PC-3 (cell line): ENCODE measurements at places on chromosomes 2 and 18. TPM values are rescaled to one million over a fixed set of nuclear protein-coding genes. Genes with fewer than 3 reads are reported as not detected.
A peak's percentile ranks its signal among the peaks of the same experiment; 100 is the strongest.

The CYP26B1 gene
- 1.6 and 3.9 TPM in 2 replicates for total RNA-seq

DNA sequence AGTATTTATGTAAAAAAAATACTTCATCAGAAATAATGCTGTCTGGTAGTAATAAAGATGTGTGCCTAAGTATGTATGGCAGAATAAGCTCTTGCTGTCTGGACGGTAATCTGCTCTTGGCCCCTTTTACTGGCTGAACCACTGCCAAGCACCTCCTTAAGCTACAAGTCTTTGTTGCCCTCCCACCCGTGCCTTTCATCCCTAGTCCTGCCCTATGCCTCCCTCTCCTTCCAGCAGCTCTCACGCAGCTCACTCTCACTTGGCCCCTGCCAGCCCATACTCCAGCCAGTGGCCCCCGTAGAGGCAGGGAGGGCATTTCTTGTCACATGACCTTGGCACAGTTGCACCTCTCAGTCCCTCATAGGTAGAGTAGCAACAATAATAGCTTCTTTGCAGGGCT, 54.5 kb upstream of the NPAS2 start:
- DNase-seq, result no peak

DNA sequence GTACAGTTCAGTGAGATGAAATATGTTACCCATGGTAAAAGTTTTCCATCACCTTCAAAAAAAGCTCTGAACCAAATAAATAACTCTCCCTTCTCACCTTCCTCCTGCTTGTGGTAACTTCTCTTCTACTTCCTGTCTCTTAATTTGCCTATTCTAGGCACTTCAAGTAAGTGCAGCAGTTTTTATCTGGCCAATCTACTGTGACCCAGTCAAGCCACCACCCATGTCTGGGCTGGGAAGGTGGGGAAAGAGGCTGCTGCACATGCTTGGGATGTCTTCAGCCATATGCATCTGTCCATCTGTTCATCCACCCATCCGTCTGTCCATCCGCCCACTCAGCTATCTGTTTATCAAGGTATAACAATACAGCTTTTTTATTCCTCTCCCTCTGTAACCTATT, 31.6 kb downstream of the ZNF532 start:
- DNase-seq, result no peak

DNA sequence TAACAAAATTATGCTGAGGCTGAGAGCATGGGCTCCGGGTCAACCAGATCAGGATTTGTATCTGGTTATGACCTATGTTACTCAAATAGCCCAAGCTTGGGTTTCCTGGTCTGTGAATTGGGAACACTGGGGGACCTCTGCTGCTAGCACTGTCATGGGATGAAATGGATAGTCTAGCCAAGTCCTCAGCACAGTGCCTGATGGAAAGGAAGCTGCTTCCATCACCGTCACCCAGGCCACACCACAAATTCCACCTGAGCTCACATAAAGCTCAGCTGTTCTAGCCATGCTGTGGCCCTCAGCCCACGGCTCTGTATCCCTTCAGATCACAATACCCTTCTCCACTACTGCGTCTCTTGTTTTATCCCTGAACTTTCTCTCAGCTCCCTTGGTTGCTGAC, 179.6 kb upstream of the SP5 start:
- no peak for DNase-seq

The HTR2B gene
- not detected in 2 replicates for total RNA-seq

GRCh38 chr2:89849731-89850130, 1158.3 kb downstream of the RPIA start:
- no peak for DNase-seq

DNA sequence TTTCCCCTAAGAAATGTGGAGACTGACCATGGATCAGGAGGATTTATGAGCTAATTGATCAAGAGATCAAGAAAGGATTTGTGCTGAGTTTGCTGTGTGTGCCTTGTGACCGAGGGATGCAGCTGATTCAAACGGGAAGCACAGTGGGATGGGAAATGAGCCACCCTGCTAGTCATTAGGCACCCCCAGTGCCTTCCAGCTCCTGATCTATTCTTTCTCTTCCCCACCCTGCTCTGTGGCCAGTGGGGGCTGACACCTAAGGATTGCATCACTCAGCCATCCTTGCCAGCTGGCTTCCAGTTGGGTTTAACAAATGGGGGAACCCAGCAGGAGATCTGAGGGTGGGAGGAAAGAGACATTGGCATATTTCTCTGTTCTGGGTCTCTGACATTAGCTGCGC, 132.2 kb upstream of the CXCR4 start:
- no peak for DNase-seq

The RGPD6 gene
- 17.6 and 28.0 TPM in 2 replicates for total RNA-seq

The GAREM1 gene
- total RNA-seq, result 0.86 and 1.8 TPM in 2 replicates

The PLGLB1 gene
- total RNA-seq, result 0.62 and 2.9 TPM in 2 replicates

- peak; percentile 87 for DNase-seq
Measured at GRCh38 chr2:216583147-216583546, 50.1 kb upstream of the IGFBP2 start.

The LINC00305 gene
- total RNA-seq, result not detected in 2 replicates

GRCh38 chr2:109290887-109291643, 162.1 kb downstream of the SH3RF3 start:
- DNase-seq, result no peak
